ENCODE measurements at places on chromosomes 16 and 17. TPM values are rescaled to one million over a fixed set of nuclear protein-coding genes. Genes with fewer than 3 reads are reported as not detected.

DNA sequence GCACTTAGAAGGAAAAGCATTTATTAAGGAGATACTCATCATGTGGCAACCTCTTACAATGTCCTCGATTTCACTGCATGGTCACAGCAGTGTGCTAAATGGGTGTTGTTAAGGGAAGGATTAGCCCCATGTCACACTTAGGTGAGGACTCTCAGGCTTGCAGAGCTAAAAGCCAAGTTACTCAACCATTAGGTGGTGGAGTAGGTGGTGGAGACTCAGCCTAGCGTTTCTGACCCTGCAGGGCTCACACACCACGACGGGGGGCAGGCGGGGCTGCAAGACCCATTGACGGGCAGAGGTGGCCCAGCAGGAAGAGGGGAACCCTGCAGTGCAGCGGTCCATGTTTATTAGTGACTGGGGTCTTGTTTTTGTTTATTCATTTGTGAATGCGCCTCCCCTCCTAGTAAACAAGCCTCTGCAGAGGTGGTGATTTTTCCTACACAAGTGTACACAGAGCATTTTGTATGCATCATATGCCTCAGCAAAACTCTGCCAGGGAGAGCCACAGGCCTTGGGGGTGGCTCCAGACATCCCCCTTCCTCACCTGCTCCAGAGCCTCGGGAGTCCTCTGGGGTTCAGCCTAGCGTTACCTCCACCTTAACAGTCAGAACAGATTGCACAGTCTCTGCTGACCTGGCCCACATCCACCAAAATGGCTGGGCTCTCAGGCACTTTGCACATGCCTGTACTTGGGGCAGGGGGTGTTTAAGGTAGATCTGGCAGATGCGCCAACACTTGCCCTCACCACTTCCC, 216.7 kb downstream of the C16orf95 start:
- no peak for DNase-seq

GRCh38 chr16:87956365-87957231, 5.4 kb downstream of the BANP start:
- DNase-seq, result no peak

DNA sequence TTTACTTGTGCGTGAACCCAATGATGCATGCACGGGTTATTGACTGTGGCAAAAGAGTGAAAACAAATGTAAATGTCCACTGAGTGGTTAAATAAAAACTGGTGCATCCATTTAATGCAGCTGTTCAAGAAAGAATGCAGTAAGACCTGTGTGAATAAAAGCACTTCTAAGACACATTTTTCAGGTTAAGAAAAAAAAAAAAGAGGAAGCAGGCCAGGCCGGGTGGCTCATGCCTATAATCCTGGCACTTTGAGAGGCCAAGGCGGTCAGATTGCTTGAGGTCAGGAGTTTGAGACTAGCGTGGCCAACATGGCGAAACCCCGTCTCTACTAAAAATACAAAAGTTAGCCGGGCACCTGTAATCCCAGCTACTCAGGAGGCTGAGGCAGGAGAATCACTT, 11.8 kb downstream of the CNGB1 start:
- no peak for DNase-seq

DNA sequence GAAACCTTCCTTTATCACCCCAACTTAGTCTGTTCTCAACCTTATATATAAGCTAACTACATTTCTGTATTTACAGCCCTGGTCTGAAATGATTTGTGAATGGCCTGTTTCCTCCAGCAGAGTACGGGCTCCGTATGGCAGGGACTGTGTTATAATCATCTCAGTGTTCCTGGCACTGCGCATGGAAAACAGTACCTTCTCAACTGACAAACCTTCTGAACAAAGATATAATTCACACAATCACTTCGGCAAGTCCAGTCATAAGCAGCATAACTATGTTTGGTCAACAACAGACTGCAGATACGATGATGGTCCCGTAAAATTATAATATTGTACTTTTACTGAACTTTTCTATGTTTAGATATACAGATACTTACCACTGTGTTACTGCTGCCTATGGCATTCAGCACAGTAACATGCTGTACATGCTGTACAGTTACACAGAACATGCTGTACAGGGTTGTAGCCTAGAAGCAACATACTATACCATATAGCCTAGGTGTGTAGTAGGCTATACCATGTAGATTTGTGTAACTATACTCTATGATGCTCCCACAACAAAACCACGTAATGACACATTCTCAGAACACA, 30.0 kb downstream of the ANKFY1 start:
- DNase-seq, result no peak

DNA sequence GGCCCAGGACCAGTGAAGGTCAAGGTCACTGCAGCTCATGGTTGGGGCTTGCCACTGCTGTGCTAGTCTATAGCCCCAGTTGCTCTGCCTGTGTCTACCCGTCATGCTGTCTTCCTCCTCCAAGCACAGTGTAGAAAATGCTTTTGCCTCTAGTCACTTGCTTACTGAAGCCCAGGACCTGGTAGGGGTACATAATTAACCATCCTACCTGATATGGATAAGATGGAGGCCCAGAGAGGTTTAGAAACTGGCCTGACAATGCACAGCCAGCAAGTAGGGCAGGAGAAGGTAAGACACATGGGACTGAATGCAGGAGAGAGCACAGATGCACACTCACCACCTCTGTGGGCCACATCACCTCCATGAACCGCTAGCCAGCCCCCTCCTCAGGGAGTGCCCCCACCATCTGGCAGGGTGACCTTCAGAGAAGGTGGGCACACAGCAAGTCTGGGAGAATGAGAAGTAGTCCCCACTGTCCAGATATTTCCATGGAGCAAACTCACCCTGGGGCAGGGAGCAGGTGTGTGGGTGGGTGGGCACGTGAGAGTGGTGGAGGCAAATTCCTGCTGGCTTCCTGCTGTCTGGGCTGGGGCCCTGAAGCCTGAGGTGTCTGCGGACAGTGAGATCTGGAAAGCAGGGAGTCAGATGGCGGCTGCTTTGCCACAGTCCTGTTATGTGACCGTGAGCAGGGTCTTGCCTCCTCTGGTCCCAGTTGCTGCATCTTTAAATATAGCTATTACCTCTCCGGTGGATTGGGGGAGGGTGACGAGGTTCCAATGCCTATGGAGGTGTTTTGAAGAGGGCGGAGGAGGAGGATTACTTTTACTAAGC, 1.0 kb downstream of the CX3CL1 start:
- no peak for DNase-seq

GRCh38 chr17:45004388-45004787, 36.3 kb upstream of the C1QL1 start:
- no peak for DNase-seq

GRCh38 chr16:67006930-67007658, 18.7 kb downstream of the CES4A start:
- DNase-seq, result no peak

DNA sequence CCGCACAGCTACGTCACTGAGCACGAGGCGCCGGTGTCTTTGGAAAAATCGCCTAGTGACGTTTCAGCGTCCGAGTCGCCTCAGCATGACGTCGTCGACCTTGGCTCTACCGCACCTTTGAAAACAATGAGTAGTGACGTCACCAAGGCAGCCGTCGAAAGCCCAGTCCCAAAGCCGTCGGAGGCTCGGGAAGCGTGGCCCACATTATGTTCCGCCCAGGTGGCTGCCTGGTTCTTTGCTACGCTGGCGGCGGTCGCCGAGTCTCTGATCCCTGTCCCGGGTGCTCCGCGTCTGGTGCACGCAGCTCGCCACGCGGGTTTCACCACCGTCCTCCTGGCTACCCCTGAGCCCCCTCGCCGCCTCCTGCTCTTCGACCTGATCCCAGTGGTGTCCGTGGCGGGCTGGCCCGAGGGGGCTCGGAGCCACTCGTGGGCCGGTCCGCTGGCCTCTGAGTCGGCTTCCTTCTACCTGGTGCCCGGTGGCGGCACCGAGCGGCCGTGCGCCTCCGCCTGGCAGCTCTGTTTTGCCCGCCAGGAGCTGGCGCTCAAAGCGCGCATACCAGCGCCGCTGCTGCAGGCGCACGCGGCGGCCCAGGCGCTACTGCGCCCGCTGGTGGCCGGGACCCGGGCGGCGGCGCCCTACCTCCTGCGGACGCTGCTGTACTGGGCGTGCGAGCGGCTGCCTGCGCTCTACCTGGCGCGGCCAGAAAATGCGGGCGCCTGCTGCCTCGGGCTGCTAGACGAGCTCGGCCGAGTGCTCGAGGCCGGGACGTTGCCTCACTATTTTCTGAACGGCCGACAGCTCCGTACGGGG, 1.5 kb downstream of the TMEM102 start:
- DNase-seq, result no peak

- DNase-seq, result peak; percentile 88
Observed at GRCh38 chr16:66478733-66479511, 51.8 kb downstream of the BEAN1 start.

GRCh38 chr16:14496047-14496770, 133.9 kb downstream of the PARN start:
- no peak for DNase-seq

- DNase-seq, result no peak
Observed at GRCh38 chr16:73113336-73113735, 65.4 kb upstream of the ZFHX3 start.

GRCh38 chr16:88472069-88472468, 19.0 kb downstream of the ZFPM1 start:
- DNase-seq, result no peak

GRCh38 chr16:49663081-49664065, 192.5 kb downstream of the ZNF423 start:
- no peak for DNase-seq

GRCh38 chr16:31471241-31471874, 594 bp upstream of the TGFB1I1 start:
- DNase-seq, result no peak

GRCh38 chr17:31357091-31357490, 34.4 kb upstream of the RAB11FIP4 start:
- DNase-seq, result no peak

DNA sequence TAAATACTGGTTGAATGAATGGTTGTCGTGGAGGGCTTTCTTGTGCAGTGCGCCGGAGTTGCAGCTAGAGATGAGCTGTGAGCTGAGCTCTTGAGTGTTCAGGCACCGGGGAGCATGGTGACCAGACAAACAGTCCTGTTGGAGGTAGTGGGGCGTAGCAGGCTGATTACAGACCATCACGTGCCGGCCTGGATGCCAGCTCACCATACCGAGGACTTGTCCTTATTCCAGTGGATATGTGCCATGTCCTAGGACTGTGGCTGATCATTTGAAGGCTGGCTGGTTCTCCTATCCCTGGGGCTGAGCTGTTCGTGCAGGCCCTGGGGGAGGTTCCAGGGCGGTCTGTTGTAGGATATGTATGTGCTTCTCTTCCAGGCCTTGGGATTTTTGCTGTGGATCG, 60.0 kb downstream of the ABCC1 start:
- DNase-seq, result no peak

- no peak for DNase-seq
Observed at GRCh38 chr17:29250666-29251065, 4.0 kb downstream of the CRYBA1 start.

DNA sequence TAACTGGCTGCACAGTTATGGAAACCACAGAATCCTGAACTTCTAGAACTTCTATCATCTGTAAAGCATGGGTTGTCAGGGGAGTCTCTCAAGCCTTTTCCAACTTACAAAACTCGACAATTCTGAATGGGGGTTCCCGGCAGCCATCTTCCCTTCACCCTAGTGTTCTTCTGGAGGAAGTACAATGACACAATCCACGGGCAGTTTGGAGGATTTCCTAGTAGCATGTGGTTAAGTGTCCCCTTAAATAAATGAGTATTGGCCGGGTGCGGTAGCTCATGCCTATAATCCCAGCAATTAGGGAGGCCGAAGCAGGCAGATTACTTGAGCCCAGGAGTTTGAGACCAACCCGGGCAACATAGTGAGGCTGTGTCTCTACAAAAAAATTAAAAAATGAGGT, 2.1 kb downstream of the SLC16A6 start:
- DNase-seq, result no peak

- no peak for DNase-seq
Observed at GRCh38 chr17:73658821-73659515, 14.7 kb upstream of the SDK2 start.

GRCh38 chr17:19378416-19379360, at the start of gene MAPK7:
TSS of gene MAPK7 (plus strand) at chr17:19378498. CDS start at chr17:19378901, 403 bp downstream.
- no peak for DNase-seq

DNA sequence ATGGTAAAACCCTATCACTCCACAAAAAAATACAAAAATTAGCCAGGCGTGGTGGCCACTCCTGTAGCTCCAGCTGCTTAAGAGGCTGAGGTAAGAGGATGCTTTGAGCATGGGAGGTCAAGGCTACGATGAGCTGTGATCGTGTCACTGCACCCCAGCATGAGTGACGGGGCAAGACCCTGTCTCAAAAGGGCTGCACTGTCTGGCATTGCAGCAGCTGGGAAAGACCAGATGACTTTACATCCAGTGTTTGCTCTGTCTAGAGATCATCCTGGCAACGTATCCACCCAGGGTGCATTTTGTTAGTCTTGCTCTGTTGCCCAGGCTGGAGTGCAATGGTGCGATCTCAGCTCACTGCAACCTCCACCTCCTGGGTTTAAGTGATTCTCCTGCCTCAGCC, 52.0 kb downstream of the MRM3 start:
- no peak for DNase-seq

- no peak for DNase-seq
Observed at GRCh38 chr16:23064639-23065038, 84.6 kb downstream of the USP31 start.

DNA sequence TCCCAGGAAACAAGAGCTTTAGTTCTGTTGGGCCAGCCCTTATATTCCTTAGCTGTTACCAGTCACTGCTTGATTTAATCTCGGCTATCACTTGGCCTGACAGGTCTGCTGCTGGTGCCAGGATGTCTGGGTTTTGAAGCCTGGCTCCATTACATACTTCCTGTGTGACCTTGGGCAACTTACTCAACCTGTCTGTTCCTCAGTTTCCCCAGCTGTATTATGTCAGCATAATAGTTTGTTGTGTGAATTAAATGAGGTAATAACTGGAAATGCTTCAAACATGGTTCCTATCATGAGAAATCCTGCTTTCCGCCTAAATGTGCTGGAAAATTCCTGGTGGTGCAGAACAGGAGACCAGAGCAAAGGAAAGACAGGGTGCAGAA, 50.6 kb upstream of the STH start:
- DNase-seq, result no peak

The ADAD2 gene
- polyA plus RNA-seq, result not detected

The CLEC3A gene
- not detected for polyA plus RNA-seq

The SPEM1 gene
- polyA plus RNA-seq, result not detected

The CES5A gene
- polyA plus RNA-seq, result not detected

The HBA2 gene
- polyA plus RNA-seq, result not detected

The AATF gene
- 31.0 TPM for polyA plus RNA-seq

The SOCS1 gene
- polyA plus RNA-seq, result 2.8 TPM

The CPHXL2 gene
- polyA plus RNA-seq, result not detected

The COG1 gene
- 18.4 TPM for polyA plus RNA-seq

The GPRC5B gene
- polyA plus RNA-seq, result 0.03 TPM

The TP53TG3 gene
- not detected for polyA plus RNA-seq

The SCGB1C2 gene
- polyA plus RNA-seq, result not detected

The ZP2 gene
- polyA plus RNA-seq, result not detected

The SLC13A2 gene
- polyA plus RNA-seq, result not detected

The MYOCD gene
- not detected for polyA plus RNA-seq
